Mesothelial cell of epicardium (in vitro differentiated cells): ENCODE measurements at places on chromosomes 12 and 14.

DNA sequence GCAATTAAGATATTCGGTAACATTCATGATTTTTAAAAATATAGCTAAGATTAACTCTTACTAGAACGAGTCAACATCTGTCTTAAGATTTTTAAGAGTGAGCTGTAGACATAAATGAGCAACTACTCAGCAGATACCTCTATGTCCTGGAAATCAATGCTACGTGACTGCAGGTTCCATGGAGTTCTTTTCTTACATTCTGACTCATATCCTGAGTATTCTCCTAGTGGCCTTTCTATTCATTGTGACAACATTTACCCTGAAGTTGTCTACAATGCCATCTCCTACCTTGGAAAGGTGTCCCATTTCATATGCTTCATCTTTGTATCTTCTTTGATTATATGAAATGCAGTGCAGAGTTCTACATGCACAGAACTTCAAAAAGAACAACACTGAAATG is 59.9 kb downstream of the PKP2 start:
- DNase-seq: no peak

GRCh38 chr14:99242816-99243721 is 28.9 kb downstream of the BCL11B start:
- DNase-seq: no peak

DNA sequence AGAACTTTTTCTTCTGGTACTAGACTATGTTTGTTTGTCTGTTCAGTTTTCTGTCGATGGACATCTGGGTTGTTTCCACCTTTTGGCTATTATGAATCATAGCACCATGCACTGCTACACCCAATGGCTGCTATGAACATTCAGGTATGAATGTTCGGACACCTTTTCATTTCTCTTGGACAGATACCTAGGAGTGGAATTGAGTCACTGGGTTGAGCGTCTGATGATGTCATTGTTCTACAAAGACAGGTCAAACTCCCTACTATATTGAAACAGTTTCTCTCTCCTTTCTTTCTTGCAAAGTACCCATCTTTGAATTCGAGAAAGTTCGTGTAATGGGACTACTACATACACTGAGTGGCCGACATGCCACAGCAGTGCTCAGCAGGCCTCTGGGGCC is 44.7 kb downstream of the KCTD10 start:
- DNase-seq: no peak

- DNase-seq: no peak
These were observed 483.9 kb downstream of the ZFP36L1 start for GRCh38 chr14:68308726-68309520.

- DNase-seq: no peak
These were observed 341.3 kb downstream of the SLC16A7 start for GRCh38 chr12:59937148-59937547.

- DNase-seq: no peak
These were observed 27.9 kb downstream of the SMUG1 start for GRCh38 chr12:54160769-54161480.

DNA sequence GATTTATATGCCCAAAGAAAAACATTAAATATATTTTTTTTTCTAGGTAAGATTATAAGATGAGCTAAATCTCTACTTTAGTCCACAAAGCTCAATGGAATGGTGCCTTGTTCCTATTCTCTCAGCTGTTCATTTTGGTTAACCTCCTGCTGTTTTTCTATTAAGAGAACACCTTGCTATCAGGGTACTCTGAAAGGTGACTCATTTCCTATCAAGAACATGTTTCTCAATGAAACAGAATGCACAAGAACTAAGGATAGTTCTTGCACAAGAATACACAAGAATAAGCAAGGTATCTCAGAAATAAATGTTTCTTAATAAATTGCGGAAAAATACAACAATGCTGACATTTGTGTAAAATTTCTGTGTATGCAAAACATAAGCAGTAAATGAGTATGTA is 14.1 kb downstream of the ABCD2 start:
- DNase-seq: no peak

DNA sequence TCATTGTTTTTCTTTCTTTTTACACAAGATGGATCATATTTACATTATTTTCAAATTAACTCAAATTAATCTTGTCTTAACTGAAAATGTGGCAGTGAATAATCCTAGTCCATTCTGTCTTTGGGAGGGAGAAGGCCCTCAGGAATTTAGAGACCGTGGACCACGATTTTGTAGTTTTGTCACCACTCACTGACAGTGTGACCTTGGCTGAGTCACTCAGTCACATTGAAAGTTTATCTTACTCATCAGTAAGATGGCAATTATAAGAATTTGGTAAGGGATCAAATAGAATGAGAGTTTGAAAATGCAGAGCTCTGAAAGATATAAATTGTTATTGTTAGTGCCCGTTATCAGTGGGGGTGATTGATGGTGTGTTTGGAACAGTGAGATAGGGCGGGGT is 16.4 kb downstream of the FOXJ2 start:
- no peak for DNase-seq

DNA sequence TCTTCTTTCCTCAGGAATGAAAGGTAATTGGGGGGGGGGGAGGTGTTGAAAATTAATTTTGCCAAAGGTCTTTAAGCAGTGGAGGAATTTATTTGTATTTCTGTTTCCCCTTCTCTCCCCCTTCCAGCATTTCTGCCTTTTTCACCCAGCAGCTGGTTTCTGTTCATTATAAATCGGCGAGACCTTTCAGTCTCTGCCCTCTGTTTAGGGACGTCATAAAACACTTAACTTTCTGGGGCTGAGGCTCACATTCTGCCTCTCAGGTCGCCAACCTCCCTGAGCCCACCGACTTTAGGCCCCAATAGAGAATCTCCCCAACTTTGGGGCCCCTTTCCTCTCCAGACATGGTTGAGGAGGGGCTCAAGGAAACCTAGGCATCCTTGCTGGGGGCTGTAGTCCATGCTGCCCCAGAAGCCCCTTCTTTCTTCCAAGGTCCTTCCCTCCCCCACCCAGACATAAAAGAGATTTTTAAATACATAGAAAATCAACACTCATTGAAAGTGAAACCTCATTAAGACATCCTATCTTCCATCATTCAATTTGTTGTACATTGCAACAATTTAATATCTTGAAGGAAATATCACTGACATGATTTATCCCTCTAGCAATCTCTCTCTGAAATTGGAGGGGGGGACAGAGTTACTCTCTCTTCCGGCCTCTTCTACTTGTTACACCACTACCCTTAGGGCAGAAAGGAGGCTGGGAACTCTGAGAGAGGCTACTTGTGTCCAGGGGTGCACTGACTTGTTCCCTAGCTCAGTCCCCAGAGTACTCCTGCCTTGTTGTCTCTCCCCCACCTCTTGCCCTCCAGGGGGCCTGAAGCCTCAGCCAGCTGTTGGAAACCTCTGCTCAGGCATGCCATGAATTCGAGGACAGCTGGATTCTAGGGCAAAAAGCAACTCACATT is 2.5 kb upstream of the HOXC6 start:
- no peak for DNase-seq

DNA sequence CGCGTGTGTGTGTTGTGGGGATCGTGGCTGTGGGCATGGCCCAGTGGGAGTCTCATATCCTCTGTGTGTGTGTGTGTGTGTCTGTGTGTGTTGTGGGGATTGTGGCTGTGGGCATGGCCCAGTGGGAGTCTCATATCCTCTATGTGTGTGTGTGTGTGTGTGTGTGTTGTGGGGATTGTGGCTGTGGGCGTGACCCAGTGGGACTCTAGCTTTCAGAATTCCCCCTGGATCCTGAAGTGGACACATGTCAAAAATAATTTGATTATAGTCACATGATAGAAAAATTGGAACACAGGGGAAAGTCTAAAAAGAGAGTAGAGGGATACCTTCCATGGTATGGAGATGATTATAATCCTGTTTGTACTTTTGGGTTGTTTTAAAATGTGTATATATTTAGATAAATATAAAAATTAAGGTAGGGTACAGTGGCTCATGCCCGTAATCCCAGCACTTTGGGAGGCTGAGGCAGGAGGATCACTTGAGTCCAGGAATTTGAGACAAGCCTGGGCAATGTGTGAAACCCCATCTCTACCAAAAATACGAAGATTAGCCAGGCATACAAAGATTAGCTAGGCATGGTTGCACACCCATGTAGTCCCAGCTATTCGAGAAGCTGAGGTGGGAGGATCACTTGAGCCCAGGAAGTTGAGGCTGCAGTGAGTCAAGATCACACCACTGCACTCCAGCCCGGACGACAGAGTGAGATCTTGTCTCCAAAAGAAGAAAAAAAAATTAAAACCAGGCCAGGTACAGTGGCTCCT is 11.0 kb downstream of the PAPLN start:
- DNase-seq: no peak

- DNase-seq: no peak
These were observed 117.3 kb downstream of the MED13L start for GRCh38 chr12:116160231-116160630.

DNA sequence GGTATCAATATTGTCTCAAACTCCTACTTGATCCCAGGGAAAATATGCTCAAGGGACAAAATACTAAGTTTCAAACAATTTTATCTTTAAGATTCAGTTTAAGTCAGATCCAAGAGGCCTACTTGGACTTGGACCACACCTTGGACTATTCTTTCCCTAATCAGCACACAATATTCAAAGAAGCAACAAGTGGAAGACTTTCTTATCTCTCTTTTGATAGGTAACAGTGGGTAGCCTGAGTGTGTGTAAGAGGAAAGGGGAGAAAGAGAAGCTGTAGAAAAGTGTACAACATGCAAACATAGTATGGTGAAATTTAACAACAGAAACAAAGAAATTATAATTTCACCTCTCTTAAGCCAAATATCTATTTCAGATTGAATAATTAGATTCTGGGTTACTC is 6.5 kb downstream of the CERS5 start:
- no peak for DNase-seq

DNA sequence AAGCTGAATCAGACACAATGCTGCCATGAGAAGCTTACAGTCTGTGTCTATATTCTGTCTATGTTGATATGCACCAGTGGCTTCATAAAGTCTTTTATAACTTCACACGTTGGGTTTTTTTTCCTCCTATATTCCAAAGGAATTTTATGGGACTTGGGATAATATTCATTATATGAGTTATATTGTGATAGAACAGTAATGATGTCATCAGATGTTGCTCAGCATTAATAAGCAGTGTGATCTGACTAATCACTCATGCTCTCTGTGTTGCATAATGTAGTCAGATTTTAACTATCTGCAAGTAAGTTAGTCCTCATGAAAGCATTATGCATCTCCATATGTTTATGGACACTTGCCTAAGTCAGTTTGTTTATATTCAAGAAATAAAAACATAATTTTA is 159.6 kb downstream of the PLCZ1 start:
- no peak for DNase-seq

DNA sequence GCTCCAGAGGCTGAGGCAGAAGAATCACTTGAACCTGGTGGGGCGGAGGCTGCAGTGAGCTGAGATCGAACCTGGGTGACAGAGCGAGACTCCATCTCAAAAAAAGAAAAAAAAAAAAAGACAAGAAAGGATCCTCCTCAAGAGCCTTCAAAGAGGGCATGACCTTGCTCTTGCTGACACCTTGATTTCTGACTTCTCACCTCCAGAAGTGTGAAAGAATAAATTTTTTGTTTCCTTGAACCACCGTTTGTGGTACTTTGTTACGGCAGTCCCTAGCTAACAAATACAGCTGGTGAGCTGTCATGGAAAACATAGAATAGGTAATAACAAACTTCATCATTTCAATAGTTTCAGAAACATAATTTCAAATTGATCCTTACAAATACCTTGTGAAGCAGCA is 1.9 kb upstream of the ACTR10 start:
- DNase-seq: no peak

DNA sequence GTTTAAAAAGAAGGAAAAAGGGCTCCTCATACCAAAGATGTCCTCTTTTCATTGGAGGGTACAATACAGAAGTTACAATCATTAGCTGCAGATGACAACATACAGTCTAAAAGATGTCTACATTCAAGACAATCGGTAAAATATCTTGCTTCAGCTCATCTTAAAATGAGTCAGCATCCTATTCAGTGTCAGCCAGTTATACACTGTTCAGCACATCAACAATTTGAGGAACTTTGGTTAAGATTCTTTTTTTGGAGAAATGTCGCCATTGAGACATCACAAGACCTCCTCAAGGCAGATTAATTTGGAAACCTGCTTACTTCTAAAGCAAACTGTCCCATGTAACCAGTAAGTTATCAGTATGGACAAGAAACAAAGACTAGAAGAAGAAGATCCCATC is 100.7 kb upstream of the SLC38A4 start:
- no peak for DNase-seq
